CD4-positive, alpha-beta T cell treated with Interleukin-12 subunit alpha and Interleukin-12 subunit beta, for 1 hour (primary cell): ENCODE measurements at places on chromosomes 13 and 19.

DNA sequence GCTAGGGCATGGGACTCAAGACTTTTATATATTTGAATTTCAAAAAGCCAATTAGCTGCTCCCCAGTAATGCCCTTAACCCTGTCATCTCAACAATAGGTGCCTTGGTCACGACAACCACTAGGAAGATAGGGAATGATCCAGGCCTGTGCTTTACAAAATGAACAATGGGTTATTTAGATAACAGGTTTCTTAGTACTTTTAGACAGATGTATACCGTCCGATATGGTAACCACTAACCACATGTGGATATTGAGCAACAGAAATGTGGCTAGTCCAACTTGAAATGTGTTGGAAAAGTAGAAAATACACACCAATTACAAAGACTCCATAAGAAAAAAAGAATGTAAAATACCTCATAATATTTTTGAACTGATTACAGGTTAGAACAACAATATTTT, 201.2 kb downstream of the LHFPL6 start:
- DNase-seq = no peak

DNA sequence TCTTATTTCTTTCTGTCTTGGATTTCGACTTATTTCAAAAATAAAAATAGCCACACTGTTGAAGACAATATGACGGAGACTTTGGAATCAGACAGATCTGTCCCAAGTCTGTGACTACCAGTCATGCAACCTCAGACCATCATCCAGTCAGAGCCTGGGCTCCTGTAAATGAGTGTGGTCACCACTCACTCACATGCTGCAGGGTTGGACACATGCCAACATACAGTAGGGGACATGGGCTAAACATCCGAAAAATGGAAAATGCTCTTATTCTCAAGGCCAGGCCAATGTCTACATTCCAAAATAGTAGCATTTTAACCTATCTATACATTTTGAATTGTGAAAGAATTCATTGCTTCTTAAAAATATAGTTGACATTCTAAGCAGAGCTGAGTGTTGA, 75.5 kb upstream of the EDNRB start:
- DNase-seq = no peak

GRCh38 chr19:532561-533363, 1.2 kb downstream of the CDC34 start:
- DNase-seq = peak; percentile 60

GRCh38 chr13:23707674-23708073, 137.5 kb downstream of the TNFRSF19 start:
- DNase-seq = no peak

DNA sequence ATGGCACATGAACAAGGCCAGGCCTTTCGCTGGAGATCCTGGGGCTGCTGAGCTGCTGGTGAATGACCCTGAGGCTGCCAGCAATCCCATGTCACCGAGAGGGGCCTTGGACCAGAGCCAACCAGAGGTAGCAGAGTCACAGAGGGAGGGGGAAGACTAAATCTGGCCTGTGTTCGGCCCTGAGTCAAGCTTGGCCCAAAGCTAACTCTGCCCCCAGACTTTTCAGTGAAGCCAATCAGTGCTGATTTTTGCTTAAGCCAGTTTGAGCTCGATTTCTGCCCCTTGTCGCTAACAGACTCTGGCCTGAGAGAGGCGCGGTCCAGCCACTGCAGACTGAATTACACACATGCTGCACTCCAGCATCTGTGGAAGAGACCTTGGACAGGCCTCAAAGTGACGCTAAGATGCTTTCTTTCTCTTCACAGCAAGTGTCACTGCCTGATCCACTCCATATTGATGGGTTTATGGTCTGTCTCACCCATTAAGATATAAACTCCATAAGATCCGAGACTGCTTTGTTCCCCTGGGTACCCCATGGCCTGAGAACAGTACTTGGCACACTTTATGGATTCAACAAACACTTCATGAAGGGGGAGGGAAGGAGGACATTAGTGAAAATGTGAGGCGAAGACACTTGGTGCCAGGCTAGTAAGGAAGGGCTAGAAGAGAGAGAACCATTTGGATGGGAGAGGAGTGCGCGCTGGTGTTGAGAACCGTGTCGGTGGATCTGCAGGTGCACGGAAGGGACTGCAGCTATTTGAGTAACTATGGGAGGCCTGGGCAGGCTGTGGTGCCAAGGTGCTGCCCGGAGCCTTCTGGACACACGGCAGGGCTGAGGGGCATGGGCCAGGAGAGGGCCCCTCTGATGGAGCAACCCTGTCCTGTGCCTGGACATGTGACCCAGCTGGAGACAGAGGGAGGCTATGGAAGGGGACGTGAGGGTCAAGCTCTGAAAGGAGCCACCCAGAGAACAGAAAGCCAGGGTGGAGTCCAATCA, 17.6 kb downstream of the RANBP3 start:
- DNase-seq = no peak

- DNase-seq = no peak
These were observed 10.7 kb downstream of the GPR12 start for GRCh38 chr13:26749905-26750304.

- DNase-seq = no peak
These were observed 631.3 kb downstream of the EFNB2 start for GRCh38 chr13:105904034-105904742.

DNA sequence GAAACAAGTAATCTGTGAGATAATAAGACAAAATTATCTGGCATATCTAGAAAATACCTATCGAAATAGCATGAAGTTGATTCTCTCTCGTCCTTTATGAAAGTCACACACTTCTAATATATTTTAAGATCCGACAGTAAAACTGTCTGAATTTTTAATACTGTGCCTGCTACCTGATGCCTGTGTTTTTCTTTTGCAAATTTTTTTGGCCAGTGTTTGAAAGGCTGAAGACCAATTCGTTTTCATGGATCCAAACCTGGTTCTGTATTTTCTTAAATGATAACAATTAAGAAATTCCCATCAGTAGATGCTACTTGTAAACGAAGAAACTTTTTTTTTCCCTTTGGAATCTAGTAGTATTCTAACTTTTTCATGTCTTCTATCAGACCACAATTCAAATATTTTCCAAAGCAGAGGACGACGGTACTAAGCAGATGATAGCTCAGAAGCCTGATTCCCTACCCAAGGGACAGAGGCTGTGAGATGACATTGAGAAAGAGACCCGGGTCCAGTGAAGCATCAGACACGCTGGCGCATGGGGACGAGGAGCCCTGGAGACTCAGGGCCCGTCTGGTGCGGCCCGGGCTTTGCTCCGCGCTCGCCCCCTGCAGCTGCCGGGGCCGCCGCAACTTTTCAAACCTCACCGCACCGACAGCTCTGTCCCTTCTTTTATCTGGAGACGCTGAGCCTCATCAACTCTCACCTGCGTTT, 49.5 kb upstream of the PABPC3 start:
- no peak for DNase-seq

DNA sequence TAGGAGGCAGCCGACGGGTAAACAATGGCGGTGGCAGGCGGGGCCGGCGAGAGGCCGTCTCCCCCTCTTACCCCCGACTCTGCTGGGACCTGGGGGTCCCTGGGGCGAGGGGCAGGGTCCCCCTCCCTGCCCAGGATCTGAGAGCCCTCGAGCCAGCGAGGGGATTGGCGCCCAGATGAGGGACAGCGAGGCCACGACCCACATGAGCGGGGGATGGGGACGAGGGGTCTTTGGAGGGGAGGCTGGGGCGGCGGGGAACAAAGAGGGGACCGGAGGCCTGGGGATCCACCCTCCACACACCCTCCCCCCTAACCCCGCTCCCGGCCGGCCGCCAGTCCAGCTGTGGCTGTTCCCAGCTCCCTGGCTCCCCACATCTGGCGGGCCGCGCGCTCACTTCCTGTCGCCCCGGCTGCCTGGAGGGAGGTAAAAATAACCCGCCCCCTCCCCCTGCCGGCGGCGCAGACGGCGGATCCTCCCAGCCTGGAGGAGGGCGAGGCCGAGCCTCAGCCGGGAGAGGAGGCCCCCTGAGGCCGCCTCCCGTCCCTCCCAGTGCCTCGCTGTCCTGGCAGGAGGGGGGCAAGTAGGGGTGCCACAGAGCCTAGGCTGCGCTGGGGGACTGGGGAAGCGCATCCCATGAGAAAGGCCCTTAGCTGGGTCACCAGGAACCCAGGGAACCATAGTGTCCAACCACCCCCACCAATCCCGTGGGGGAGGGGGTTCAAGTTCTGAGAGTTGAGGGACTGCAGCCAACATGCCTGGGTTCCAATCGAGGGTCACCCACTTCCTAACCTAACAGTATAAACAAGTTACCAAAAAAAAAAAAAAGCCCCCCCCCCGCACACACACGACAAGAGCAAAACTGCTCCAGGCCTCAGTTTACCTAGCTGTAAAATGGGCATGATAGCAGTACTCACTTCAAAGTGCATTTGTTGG, 29.3 kb upstream of the NANOS3 start:
- DNase-seq = peak; percentile 91

- no peak for DNase-seq
These were observed 68.7 kb downstream of the ACSBG2 start for GRCh38 chr19:6204212-6204611.

DNA sequence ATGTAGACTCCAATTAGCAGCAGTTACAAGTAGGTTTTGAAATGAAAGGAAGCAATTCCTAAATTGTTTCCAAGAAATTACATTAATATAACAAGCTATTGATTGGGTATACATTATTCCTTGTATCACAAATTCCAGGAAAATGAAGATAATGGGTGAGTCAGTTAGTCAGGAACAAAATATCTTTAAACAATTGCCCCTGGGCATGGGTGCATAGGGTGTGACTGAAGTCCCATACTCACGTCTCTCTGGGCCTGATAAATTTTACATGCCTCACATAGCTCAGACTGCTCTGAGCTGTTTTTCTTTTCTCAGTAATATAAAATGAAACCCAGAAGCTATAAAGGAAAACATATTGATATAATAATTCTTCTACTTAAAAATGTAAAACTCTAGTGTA, 87.8 kb downstream of the FNDC3A start:
- DNase-seq = no peak
